Bone marrow (tissue), 2 donors: ENCODE measurements at places on chromosomes 12 and 14.
A peak's percentile ranks its signal among the peaks of the same experiment; 100 is the strongest.

DNA sequence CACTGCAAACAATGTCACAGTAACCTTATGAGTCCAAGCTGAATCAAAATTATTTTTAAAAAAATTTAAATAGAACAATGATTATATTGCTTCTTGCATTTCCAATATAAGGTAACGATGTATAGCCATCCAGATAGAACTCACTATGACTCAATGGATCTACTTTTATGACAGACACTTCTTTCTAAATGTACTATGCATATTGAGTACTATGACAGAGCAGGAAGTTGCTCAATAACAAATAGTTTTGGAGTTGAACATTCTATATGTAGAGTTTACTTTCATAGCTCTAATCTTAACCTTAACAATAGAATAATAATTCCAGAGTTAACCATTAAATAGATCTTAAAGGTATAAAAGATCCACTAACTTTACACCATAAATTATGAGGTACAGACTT, 46.7 kb upstream of the ALG10B start:
- no peak for DNase-seq

DNA sequence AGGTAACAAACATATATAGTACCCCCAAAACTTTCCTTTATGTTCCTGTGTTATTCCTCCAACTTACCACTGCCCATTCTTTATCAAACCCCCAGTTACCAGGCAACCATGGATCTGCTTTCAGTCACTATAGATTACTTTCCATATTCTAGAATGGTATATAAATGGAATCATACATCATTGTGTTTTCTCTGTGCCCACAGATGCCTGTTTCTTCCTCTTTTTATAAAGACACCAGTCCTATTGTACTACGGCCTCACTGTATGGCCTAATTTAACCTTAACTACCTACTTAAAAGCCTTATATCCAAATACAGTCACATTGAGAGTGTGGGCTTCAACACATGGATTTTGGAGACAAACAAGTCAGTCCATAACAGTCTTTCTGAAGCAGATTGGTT, 2.6 kb downstream of the TAS2R14 start:
- no peak for DNase-seq

GRCh38 chr12:102962532-102962931, 5.1 kb downstream of the ASCL1 start:
- no peak for DNase-seq

- no peak for DNase-seq
These were observed 7.0 kb downstream of the ETNK1 start for GRCh38 chr12:22631863-22632463.

- peak; percentile 22 for DNase-seq
These were observed 5.4 kb downstream of the RPS6KL1 start for GRCh38 chr14:74917646-74918081.

GRCh38 chr12:67080637-67081036, 188.5 kb upstream of the CAND1 start:
- no peak for DNase-seq
